ENCODE measurements at places on chromosomes 5 and 9. TPM values are rescaled to one million over a fixed set of nuclear protein-coding genes. Genes with fewer than 3 reads are reported as not detected.

- no peaks in the 10 kb centered on the region for H3K27me3 ChIP-seq
- no peak for DNase-seq
- no peak overlapping the region for H3K27ac ChIP-seq
- no peak overlapping the region for H3K4me3 ChIP-seq
- H3K36me3 ChIP-seq, result no peaks in the 10 kb centered on the region
- H3K4me1 ChIP-seq, result no peaks in the 10 kb centered on the region
These were observed 61.4 kb downstream of the FAM78A start for GRCh38 chr9:131214876-131215275.

GRCh38 chr9:125649315-125649714 is 57.7 kb downstream of the MAPKAP1 start:
- H3K36me3 ChIP-seq, result no peaks in the 10 kb centered on the region
- peak overlapping the region; percentile 41 for H3K27ac ChIP-seq
- no peak for DNase-seq
- H3K4me1 ChIP-seq, result no peaks in the 10 kb centered on the region

- H3K36me3 ChIP-seq, result no peaks in the 10 kb centered on the region
- no peak for DNase-seq
- H3K27me3 ChIP-seq, result no peaks in the 10 kb centered on the region
- peaks cover 4% of the 10 kb centered on the region for H3K4me1 ChIP-seq
- no peak overlapping the region for H3K27ac ChIP-seq
- H3K4me3 ChIP-seq, result no peak overlapping the region
These were observed 69.2 kb downstream of the ANGPTL2 start for GRCh38 chr9:127053057-127053821.

The C6 gene
- 753 TPM for total RNA-seq

GRCh38 chr9:37784291-37784615 is 611 bp downstream of the EXOSC3 start:
- DNase-seq, result no peak
- H3K27ac ChIP-seq, result peak overlapping the region; percentile 25
- no peaks in the 10 kb centered on the region for H3K27me3 ChIP-seq
- no peaks in the 10 kb centered on the region for H3K4me1 ChIP-seq
- peak overlapping the region; percentile 78 for H3K4me3 ChIP-seq

- H3K4me3 ChIP-seq, result no peak overlapping the region
- DNase-seq, result no peak
- H3K27ac ChIP-seq, result no peak overlapping the region
These were observed 64.7 kb downstream of the CRB2 start for GRCh38 chr9:123420592-123421111.
